ENCODE measurements at places on chromosomes 4 and X.
A peak's percentile ranks its signal among the peaks of the same experiment; 100 is the strongest.

- DNase-seq = no peak
Measured at GRCh38 chr4:86472377-86473019, 112.6 kb upstream of the MAPK10 start.

GRCh38 chrX:17072301-17072700 lies 125.8 kb downstream of the REPS2 start:
- no peak for DNase-seq

- no peak for DNase-seq
Measured at GRCh38 chr4:142530728-142531127, 315.4 kb downstream of the INPP4B start.

- DNase-seq = no peak
Measured at GRCh38 chrX:71828086-71828485, 64.9 kb downstream of the CXorf49B start.

DNA sequence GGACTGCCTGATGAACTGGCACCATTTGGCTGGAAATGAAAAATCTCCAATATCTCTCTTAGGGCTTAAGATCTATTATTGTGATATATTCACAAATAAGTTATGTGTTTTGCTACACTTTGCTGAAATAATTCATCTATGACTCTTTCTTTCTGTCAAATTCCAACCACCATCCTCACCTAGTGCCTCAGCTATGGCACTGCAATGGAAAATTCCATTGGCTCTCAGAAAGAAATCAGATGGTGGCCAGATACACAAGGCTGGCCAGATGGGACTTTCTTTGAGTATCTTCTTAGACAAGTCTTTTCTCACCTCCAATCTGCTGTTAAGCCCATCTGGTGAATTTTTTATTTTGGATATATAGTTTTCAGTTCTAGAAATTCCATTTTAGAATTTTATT lies 28.0 kb downstream of the NAT8L start:
- DNase-seq = no peak

GRCh38 chr4:138522366-138522765 lies 280.2 kb upstream of the SLC7A11 start:
- DNase-seq = no peak

DNA sequence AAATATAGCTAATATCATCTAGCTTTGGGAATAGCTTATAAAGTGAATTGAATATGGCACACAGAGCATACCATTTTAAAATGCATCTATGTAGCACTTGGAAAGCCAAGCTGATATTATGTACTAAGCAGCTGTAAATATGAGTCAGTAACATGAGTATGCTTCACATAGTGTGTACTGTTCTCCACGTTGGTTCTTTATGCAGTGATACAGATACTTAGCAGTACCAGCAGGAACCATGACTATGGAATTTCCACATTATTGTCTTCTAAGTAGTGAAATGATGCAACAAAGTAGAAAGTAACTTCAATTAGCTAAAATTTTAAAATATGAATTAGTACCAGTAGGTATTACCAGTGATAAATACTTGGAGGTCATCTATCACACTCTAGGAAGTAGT lies 320.1 kb downstream of the BMPR1B start:
- DNase-seq = no peak

- DNase-seq = no peak
Measured at GRCh38 chr4:48270951-48271473, 1.4 kb upstream of the TEC start.

GRCh38 chr4:119025916-119026661 lies 109.5 kb upstream of the MYOZ2 start:
- peak; percentile 71 for DNase-seq

- no peak for DNase-seq
Measured at GRCh38 chrX:39721566-39722279, 376.0 kb downstream of the BCOR start.

DNA sequence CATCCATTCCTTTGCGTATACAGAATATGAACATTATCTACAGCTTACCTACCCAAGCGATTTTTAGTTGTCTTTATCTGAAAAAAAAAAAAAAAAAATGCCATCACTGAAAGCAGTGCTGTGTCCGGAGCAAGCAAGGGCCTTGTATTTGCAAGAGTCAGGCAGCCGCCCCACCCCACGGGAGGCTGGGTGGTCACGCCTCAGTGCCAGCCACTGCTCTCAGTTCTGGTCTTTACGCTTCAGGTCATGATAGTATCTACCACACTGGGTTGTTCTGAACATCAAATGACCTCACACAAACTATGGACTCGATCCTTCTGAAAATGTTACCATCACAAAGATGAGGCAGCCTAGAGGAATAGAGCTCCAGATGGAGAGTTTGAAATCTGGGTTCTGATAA lies 62.7 kb upstream of the HELT start:
- DNase-seq = no peak

DNA sequence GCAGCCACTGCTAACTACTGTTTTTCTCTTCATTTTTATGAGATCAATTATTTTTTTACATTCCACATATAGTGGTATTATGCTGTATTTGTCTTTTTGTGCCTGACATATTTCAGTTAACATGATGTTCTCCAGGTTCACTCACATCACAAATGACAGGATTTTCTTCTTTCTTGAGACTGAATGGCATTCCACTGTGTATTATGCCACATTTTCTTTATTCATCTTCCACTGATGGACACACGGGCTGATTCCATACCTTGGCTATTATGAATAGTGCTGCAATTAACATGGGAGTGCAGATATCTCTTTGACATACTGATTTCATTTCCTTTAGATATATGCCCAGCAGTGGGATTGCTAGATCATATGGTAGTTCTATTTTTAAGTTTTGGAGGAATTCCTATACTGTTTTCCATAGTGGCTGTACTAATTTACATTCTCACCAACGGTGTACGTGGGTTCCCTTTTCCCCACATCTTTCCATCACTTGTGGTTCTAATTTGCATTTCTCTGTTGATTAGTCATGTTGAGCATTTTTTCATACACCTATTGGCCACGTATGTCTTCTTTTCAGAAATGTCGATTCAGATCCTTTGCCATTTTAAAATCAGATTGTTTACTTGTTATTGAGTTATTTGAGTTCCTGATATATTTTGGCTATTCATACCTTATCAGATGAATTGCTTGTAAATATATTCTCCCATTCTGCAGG lies 14.9 kb upstream of the ZCCHC4 start:
- no peak for DNase-seq

GRCh38 chrX:57821703-57822387 lies 88.4 kb downstream of the ZXDA start:
- DNase-seq = peak; percentile 28

DNA sequence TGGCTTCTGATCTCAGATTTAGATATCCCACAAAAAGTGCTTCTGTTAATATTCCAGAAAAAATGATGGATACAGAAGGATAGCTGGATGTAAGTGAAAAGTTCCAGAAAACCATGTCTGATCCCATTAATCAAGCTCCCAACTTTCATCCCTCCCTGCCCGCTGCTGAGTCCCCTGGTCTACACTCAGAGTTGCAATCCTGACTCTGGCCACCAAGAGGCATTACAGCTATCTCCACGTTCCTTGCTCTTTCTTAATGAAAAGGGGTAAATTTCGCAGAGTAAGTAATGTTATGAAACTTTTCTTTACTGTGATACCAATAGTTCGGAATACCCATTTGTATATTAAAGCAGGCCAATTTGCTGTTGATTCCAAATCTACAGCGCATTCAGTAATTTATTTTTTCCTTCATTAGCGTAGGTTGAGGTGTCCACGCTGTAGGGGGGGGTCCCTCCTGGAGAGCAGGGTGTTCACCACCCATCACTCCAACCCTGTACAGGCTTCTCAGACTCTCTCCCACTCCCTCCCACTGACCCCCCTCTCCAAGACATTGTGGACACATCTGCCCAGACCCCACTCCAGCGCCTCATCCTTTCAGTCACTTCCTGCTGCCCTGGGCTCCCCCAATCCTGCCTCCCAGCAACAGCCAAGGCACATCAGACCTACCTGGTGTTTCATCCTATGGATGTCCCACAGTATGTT lies 55.1 kb downstream of the RAB40A start:
- DNase-seq = peak; percentile 21

All from uterus (tissue), 4 donors.